Vagina (tissue), 2 donors: ENCODE measurements at places on chromosomes 13 and 19.

GRCh38 chr19:7902796-7903243 is 857 bp upstream of the MAP2K7 start:
- DNase-seq, result no peak

DNA sequence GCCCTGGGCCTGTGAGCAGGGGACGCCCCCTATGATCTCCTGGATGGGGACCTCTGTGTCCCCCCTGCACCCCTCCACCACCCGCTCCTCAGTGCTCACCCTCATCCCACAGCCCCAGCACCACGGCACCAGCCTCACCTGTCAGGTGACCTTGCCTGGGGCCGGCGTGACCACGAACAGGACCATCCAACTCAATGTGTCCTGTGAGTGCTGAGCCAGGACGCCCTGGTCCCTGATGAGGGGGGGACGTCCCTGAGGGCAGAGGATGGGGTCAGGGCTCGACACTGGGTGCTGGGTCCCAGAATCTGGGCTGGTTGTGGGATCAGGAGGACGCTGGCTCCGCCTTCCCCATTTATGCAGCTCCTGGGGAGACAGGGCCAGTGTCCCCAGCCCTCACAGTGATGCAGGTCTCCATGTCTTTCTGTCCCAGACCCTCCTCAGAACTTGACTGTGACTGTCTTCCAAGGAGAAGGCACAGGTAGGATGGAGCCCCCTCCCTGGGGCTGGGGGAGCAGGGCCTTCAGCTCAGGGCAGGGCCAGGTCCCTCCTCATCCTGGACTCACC is 2.5 kb downstream of the SIGLEC7 start:
- DNase-seq, result no peak

DNA sequence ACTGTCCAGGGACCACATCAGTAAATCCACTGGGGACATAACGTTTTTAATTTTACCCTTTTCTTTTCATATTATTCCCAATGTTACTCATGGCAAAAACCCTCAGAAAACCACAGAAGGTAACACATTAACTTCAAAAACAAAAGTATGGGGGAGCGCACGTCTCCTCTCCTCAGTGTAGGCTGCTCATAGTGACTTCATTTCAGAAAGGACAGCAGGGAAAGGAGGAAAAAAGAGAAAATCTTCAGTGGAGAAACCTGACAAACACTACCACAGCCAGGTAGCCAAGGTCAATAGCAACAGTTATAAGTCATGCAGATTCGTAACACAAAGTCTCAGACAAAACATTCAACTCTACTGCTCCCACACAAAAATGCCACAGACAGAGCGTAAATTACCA is 21.4 kb downstream of the DZIP1 start:
- no peak for DNase-seq

- no peak for DNase-seq
Measured at GRCh38 chr13:110869231-110869804, 45.6 kb downstream of the ANKRD10 start.

- DNase-seq, result no peak
Measured at GRCh38 chr13:28329395-28330158, 165.4 kb downstream of the FLT1 start.

DNA sequence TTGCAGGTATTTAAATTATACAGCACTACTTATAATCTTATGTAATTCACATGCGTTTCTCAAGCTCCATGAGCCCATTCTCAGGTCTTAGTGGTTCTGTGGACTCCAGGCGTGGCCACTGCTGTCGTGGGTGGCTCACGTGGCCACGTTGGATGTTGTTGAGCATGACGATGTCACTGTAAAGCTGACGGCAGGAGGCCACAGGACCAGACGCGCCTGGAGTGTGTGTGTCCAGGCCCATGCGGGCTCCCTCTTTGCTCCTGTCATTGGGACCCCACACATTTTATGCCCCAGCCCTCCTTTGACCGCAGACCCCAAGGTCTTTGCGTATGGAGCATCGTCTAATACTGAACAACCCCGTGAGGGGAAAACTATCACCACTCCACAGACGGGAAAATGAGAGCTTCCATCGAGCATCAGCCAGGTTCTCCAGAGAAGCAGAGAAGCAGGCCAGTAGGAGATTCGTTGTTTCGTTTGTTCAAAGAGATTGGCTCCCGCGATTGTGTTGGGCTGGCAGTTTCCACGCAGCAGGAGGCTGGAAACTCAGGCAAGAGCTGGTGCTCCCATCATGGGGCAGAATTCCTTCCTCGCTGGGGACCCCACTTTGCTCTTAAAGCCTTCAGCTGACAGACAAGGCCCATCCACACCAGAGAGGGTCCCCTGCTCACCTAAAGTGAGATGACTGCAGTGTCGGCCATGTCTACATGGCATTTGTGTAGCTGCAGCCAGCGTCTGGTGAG is 129.3 kb upstream of the SPACA7 start:
- no peak for DNase-seq

GRCh38 chr13:30318026-30318425 is 10.7 kb upstream of the KATNAL1 start:
- no peak for DNase-seq

- DNase-seq, result no peak
Measured at GRCh38 chr19:6459262-6460098, at the start of gene SLC25A23. Gene SLC25A23 (minus strand): TSS chr19:6459792. CDS start chr19:6459628, 164 bp downstream.

DNA sequence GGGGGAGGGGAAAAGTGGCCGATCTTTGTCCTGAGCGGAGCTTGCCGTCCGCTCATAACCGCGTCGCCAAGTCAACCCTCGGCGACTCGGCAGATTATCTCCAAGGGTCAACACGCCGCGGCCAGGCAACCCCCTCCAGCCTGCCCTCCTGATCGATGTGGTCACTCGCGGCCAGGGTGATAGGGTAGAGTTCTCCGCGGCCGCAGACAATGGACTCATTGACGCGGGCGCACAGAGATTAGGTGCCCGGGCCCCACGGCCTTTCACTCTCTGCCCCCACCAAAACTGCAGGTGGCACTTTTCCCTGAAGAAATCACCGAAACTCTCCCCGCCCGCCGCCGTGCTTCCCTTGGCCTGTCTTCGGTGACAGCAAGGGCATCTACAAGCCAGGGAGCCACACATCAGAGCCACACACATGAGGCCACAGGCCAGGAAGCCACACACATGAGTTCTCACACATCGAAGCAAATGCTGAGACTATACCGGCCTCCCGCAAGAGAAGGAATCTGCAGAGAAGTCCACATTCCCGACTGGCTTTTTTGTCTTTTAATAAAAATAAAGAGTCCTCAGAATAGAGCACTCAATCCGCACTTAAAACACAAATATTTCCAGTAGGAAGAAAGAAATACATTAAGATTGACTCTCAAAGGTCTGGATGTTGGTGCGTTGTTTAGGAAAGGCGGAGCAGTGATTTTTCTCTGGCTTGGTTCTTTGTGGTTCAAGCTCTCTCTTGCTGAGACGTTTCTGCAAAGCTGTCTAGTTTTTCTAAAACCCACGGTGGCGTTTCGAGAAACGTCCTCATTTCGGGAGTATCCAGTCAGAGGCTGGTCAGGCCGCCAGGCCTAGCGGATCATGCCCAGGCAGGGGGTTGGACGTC is 1.5 kb upstream of the PDX1 start:
- DNase-seq, result no peak

- no peak for DNase-seq
Measured at GRCh38 chr19:50778906-50779430, 8.7 kb downstream of the GPR32 start.

DNA sequence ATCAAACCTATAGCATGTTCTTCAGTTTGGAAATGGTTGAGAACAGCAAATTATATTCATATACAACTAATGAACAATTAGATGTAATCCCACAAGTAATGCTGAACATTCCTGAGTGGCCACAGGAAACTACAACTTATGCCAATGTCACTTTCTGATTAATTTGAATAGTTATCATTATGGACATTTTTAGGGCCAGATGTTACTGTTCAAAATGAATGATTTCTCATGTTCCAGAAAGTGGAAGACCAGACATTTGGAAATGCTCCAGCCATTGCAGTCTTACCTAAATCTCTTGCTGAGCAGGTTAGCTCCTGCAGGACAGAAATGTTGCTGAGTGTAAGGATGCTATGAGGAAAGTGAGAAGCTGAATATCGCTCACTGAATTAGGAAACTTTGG is 819.8 kb downstream of the PCDH9 start:
- DNase-seq, result no peak

GRCh38 chr19:15279326-15279904 is 47.2 kb upstream of the EPHX3 start:
- DNase-seq, result no peak

- DNase-seq, result no peak
Measured at GRCh38 chr13:74074723-74075122, 59.5 kb downstream of the KLF12 start.

GRCh38 chr13:59513686-59514085 is 650.0 kb downstream of the DIAPH3 start:
- DNase-seq, result no peak

GRCh38 chr19:11580116-11580515 is 2.7 kb upstream of the ACP5 start:
- DNase-seq, result no peak

DNA sequence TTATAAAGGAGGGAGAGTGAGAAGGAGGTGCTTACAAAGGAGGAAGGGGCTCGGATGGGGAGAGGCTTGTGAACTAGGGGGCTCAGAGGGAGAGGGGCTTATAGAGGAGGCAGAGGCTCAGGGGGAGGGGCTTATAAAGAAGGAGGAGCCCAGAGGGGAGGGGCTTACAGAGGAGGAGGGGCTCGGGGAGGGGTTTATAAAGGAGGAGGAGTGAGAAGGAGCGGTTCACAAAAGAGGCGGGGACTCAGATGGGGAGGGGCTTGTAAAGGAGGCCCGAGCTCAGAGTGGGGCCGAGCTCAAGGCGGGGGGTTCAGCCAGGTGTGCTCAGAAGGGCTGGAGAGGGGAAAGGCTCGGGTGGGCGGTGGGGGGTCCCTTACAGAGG is 500 bp downstream of the SMIM24 start:
- DNase-seq, result no peak

DNA sequence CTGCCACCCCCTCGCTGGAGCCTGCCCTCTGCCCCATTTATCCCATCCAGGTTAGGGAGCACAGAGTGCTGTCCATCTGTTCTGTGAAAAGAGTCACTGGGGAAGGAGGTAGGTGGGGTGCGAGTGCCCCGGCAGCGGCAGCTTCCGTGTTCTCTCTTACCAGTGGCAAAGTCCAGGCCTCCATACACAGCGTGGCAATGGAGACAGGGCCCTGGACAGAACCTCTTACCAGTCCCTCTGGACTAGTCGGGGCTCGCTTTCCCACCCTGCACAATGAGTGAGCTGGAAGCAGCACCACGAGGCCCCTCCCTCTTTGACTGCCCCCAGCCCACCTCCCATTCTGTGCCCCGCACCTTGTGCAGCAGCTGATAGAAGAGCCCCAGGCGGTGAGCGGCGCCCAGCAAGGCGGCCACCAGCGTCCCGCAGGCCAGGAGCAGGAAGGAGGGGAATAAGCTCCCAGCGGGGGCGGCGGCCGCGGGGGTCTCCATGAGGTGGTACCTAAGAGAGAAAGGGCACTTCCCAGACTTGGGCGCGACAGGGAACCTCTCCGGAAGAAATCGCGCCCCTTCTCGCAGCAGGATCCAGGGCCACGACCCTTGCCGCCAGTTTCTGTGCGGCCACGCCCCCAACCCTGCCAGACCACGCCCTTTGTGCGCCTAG is 17.5 kb downstream of the SYDE1 start:
- DNase-seq, result no peak

- no peak for DNase-seq
Measured at GRCh38 chr13:78601124-78601873, 2.1 kb downstream of the POU4F1 start.

- DNase-seq, result no peak
Measured at GRCh38 chr19:50659318-50660087, 10.3 kb downstream of the C19orf81 start.

GRCh38 chr13:43880926-43881325 is 1.2 kb downstream of the LACC1 start:
- no peak for DNase-seq

GRCh38 chr13:107866941-107867623 is 348.3 kb downstream of the LIG4 start:
- DNase-seq, result no peak

DNA sequence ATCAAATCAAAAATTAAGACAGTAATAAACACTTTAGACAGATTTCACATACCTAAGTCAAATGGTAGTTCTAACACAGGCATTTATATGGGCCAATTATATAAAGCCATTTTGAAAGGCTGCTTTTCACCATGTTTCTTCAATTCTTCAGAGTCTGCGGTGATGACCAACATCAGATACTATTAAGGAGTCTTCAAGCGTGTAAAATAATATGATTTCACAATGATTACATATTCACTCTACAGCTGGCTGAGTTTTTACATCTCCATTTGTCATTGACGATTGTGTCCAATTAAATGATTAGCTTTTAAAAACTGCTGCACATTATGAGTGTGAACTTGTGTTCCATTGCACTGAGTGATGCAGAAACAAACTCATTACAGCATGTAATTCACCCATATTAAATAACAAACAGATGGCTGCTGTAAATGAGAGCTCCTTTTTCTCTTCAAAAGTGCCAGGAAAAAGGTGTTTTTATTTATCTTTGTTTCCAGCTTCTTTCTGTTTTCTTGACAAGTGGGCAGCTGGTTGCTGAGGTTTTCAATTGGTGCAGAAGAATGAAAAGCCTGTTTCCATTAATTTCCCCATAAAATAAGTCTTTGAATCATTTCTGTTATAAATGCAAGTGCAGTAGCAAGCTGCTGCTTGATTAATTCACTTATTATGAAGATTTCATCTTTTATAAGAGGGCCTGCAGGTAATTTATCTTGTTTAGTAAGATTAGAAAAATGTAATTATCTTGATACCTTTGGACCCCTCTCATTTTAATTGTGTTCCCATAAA is 676.1 kb upstream of the KLHL1 start:
- DNase-seq, result no peak

- no peak for DNase-seq
Measured at GRCh38 chr19:7578127-7578526, 17.5 kb upstream of the CAMSAP3 start.

DNA sequence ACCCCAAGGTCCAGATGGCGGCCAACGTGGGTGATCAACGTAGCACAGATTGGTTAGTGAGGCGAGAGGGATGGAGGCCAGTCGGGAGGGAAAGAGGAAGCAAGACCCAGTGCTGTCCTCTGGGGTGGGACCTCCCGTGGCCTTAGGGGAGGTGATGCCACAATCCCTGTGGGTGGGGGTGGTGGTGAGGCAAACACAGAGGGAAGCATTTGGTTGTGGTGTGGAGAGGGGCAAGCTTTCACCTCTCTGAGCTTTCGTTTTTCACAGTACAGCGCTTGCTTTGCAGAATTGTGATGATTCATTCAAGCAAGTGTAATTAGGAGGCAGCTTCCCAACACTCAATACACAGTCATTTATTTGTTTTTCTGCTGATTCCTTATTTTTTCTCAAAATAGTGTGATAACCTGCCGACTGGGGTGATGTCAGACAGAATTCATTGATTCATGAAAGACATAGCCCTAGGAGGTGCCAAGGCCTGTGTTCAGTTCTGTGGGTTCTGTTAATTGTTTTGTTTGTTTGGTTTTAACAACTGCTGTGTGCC is 2.4 kb downstream of the LENG8 start:
- DNase-seq, result no peak

- no peak for DNase-seq
Measured at GRCh38 chr19:771332-771785, 20.4 kb downstream of the MISP start.
